ENCODE measurements at places on chromosomes 2 and 18.
A peak's percentile ranks its signal among the peaks of the same experiment; 100 is the strongest.

DNA sequence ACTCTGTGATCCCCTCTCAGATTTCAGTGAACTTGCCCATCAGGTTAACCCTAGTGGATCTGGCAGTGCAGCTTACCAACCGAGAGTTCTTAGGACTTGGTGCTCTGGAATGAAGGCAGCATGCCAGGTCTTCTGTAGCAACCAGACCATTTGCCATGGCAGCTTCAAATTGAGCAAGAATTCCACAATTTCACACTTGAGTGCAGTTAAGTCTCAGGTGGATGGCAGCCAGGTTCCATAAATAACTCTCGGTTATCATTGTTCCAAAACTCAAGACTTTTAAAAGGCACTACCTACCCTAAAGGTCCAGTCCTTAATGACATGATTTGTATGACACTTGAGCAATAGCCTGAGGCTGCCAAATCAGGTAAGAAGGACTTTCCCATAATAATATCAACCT, 48.1 kb downstream of the GALNT3 start:
- no peak for DNase-seq

GRCh38 chr2:88659538-88659915, 31.9 kb upstream of the RPIA start:
- DNase-seq = no peak

- DNase-seq = no peak
Measured at GRCh38 chr18:2515171-2515787, 56.0 kb downstream of the METTL4 start.

DNA sequence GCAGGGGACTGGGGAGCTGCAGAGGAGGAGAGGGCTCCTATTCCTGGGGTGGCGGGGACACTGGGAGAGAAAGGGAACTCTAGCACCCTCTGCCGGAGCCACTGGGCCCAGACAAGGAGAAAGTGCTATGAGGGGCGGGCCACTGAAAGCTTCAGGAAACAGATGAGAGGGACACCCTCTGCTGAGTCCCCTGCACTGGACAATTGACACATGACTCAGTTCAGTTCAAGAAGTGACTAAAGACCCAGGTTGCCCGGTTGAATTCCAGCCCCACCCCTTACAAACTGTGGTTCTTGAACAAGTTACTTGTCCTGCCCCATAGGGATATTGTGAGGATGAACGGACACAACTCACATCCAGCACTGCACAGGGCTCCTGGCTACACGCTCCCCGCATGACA, 5.0 kb downstream of the RUFY4 start:
- no peak for DNase-seq

- no peak for DNase-seq
Measured at GRCh38 chr18:45103319-45104048, 422.8 kb downstream of the SETBP1 start.

DNA sequence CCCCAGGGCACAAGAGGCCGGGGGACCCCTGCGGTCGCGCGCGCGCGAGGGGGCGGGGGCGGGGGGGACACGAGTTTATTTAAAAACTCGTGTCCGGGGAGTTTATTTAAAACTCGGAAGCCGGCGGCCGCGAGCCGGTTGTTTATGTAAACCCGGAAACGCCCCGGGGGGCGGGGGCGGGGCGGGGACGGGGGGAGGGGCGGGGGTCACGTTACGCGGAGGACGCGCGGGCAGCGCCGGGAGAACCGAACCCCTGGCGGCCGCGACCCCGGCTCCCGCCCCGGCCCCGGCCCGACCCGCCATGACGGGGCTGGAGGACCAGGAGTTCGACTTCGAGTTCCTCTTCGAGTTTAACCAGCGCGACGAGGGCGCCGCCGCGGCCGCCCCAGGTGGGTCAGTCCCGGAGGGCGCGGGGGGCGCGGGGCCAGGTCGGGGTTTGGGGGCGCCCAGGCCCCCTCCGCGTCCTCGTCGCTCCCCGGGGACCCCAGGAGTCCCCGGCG, 4.4 kb downstream of the NFATC1 start:
- DNase-seq = no peak

- DNase-seq = no peak
Measured at GRCh38 chr2:209208211-209208610, 215.6 kb upstream of the MAP2 start.

GRCh38 chr2:152186262-152186661, 10.7 kb upstream of the STAM2 start:
- DNase-seq = no peak

DNA sequence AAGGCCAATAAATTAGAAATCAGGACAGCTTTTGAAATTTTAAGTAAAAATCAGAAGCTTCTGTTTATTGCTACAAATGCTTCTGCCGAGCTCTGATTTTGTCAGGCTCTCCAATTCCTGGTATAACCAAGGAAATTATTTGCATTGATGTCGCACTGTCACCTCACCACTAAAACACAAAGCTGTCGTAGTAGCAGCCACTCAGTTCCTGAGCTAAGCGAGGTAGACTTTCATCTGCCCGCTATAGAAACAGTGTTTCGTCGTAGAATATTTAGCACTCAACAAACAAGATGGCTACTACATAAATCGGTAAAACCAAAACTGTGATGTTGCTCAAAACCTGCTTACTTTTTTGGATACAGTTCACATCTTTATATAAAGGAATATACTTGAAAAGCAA, 141.3 kb upstream of the FOSL2 start:
- DNase-seq = no peak

GRCh38 chr2:144834998-144835633, 315.2 kb upstream of the ZEB2 start:
- no peak for DNase-seq

GRCh38 chr18:46676182-46676835, 19.3 kb upstream of the LOXHD1 start:
- no peak for DNase-seq

GRCh38 chr2:3024401-3024935, 353.1 kb downstream of the EIPR1 start:
- DNase-seq = no peak

DNA sequence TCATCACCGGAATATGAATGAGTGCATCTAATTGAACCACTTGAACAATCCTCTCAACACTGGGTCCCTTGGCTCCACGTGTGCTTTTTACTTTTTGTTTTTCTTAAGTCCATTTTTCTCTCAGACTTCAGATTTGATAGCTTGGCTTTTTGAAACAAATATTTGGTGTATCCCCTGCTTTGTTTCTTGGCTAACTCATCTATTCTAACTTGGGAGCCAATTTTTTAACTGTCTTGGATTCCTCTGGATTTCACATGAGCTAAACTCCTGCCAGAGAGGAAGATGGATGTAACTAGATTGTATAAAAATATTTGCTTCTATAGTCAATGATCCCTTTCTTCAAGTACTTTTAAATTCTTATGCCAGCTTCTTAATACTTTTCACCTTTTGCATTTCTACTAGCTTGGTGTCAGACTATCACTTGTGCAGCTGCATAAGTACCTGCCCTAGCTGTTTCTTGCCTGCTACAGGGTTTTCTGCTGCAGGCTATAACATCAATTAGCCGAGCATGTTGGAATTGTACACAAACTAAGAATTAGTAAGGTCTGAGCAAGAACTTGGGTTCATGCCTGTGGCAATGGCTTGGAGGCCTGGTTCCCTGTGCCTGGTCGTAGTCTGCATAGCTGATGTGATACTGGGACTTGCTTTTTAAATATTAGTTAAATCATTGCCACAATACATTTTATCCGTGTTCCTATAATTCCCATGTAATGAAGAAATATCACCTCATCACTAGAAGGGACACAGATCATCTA, 281.5 kb downstream of the EN1 start:
- no peak for DNase-seq

DNA sequence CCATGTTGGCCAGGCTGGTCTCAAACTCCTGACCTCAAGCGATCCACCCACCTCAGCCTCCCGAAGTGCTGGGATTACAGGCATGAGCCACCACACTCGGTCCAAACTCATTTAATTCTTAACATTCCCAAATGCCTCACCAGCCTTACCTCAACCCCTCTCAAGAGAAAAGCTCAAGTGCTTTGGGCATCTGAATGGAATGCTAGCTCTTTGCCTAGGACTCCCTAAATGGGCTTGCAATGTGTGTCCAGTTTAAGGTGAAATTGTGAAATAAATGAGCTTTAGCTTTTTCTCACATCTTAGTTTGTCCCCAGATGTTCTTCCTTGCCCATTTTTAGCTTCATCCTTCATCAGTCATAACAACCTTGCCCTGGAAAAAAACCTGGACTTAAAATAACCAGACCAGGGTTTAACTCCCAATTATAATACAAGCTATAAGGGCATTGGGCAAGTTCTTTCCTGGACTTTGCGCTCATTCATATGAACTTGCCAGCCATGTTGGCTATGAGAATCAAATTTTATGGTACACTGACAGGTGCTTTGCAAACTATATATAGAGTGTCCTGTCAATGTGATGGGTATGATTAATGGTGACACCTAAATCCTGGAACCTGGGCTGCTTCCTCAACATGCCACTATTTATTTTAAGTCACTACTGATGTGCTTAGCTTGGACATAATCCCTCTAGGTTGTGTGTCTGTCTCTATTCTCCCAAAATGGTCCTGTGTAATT, 95.1 kb upstream of the SERPINE2 start:
- DNase-seq = no peak

GRCh38 chr2:212960336-212960735, 191.1 kb downstream of the IKZF2 start:
- DNase-seq = no peak

GRCh38 chr2:149143734-149144133, 105.2 kb downstream of the LYPD6B start:
- DNase-seq = no peak

- DNase-seq = no peak
Measured at GRCh38 chr18:38706373-38706772, 1140.8 kb upstream of the CELF4 start.

- peak; percentile 78 for DNase-seq
Measured at GRCh38 chr2:112254466-112255240, at the start of gene ZC3H8. ZC3H8 (minus strand) TSS chr2:112255042; CDS start chr2:112254981, 61 bp downstream.

Measured in omental fat pad (tissue), 4 donors.